ENCODE measurements at places on chromosomes 1 and 21. TPM values are rescaled to one million over a fixed set of nuclear protein-coding genes. Genes with fewer than 3 reads are reported as not detected.

OR2T29 gene
- total RNA-seq = not detected

KMO gene
- total RNA-seq = 2.1 TPM

SLAMF8 gene
- total RNA-seq = 8.0 TPM

NUP210L gene
- total RNA-seq = 0.12 TPM

MAP1LC3C gene
- 0.63 TPM for total RNA-seq

KCNJ9 gene
- not detected for total RNA-seq

AKR7A2 gene
- 19.3 TPM for total RNA-seq

CCNL2 gene
- 246 TPM for total RNA-seq

RAP1GAP gene
- 0.58 TPM for total RNA-seq

DNA sequence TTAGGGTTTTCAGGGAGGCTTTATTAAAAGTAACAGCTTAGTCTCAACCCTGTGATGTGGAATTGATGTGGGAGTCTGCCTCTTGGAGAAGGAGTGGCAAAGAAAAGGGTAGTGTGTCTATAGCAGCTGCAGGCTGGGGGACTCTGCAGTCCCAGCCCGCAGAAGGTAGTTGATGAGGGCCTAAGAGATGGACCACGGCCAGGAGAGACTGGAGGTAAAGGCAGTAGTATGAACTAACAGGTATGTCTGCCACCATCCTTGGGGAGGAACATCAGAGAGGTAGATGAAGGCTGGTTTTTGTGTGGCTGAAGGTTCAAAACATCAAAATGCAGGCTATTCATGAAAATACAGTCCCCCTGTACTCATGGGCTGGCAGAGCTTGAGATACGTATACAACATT, 112.1 kb downstream of the KCTD3 start:
- H3K36me3 ChIP-seq = no peaks in the 10 kb centered on the region
- no peak for DNase-seq
- no peaks in the 10 kb centered on the region for H3K27me3 ChIP-seq
- no peaks in the 10 kb centered on the region for H3K4me1 ChIP-seq
- H3K4me3 ChIP-seq = no peak overlapping the region

DNA sequence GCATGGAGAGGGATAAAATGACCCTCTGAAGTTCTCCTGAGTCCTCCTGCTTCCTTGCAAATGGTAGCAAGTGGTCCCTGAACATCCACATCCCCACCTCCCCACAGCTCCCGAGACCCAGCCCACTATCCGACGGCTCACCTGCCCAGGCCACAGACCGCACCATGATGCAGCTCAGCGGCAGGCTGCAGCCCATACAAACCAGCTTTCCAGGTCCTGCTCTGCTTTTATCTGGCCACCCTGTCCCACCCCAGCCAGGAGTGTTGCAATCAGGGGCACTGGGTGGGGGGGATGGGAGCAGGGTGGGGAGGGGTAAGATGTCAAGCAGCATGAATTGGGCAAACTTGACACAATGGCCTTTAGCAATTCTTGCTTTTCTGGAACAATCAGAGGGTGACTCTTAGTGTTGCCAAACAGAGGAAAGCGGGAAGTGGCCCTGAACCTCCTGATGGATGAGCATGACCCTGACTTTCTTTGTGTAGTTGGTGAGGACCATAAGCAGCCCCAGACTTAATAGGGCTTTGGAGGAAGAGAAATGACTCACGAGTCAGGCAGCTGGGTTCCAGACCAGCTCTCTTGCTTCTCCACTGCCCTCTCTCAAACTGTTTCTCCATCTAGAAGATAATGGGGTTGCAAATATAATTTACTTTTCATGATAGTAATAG, at the start of gene CHIT1:
Gene CHIT1, minus strand, starts transcription at position 203 of the 665 bp plus-strand sequence. Its CDS starts 37 bp downstream, at position 166.
- no peak within 1 kb of the TSS for H3K4me3 ChIP-seq
- no peak for DNase-seq
- no peak within 1 kb of the TSS for H3K27ac ChIP-seq
- H3K4me1 ChIP-seq = no peaks in the 10 kb centered on the region

- no peak for DNase-seq
- no peak overlapping the region for H3K27ac ChIP-seq
- H3K4me1 ChIP-seq = no peaks in the 10 kb centered on the region
- no peaks in the 10 kb centered on the region for H3K27me3 ChIP-seq
- no peak overlapping the region for H3K4me3 ChIP-seq
Observed at GRCh38 chr1:192351550-192351949, 34.8 kb downstream of the RGS21 start.

DNA sequence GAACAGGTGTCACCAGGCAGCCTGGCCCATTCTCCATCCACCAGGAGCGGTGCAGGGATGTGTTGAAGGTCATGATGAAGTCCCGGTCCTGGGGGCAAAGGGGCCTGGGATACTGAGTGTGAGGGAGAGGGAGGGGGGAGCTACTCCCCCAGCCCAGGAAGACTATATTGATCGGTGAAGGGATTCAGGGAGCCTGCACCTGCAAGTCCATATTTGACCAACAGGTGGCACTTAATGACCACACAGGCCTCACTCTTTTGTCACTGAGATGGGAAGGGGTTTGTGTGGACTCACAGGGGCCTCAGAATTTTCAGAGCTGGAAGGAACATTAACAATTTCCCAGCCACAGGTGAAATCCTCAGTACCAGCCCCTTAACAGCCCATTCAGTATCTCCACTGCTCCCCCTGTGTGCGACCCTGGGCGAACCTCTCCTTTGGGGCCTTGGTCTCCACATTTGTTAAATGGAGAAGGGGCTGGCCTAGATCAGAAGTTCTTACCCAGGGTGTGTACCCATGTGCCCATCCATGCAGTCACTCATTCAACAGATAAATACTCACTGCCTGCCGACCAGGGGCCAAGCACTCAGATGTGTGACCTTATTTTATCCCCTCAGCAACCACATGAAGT, 55.6 kb downstream of the NKAIN1 start:
- no peaks in the 10 kb centered on the region for H3K36me3 ChIP-seq
- H3K4me3 ChIP-seq = no peak overlapping the region
- no peak for DNase-seq
- no peaks in the 10 kb centered on the region for H3K4me1 ChIP-seq

DNA sequence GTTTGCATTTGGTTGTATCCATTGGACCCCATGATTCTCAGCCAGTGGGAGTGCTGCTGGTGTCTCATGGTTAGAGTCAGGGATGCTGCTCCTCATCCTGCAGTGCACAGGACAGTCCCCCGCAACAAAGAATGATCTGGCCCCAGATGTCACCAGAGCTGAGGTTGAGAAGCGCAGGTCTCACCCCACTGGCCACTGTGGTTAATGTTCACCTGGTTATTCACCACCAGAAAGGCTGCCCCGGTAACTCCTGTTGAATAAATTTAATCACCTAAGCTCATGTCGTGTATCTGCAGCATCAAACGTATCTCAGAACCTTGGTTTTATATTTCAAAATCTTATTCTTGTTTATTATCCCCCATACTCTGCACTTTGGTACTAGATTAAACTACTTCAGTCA, 75.8 kb downstream of the ATP5PO start:
- H3K4me3 ChIP-seq = no peak overlapping the region
- H3K27ac ChIP-seq = no peak overlapping the region
- H3K4me1 ChIP-seq = no peaks in the 10 kb centered on the region
- DNase-seq = no peak

DNA sequence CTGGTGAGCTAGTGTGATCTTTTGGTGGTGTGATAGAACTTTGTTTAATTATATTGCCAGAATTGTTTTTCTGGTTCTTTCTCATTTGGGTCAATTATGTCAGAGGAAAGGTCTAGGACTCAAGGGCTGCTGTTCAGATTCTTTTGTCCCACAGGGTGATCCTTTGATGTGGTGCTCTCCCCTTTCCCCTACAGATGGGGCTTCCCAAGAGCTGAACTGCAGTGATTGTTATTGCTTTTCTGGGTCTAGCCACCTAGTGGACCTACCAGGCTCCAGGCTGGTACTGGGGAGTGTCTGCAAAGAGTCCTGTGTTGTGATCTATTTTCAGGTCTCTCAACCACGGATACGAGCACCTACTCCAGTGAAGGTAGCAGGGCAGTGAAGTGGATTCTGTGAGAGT, 25.9 kb upstream of the CD84 start:
- no peaks in the 10 kb centered on the region for H3K27me3 ChIP-seq
- no peaks in the 10 kb centered on the region for H3K36me3 ChIP-seq
- no peak overlapping the region for H3K27ac ChIP-seq
- no peak for DNase-seq
- H3K4me3 ChIP-seq = no peak overlapping the region
- H3K4me1 ChIP-seq = no peaks in the 10 kb centered on the region

- H3K36me3 ChIP-seq = peaks cover 4% of the 10 kb centered on the region
- peak; percentile 92 for DNase-seq
- no peak overlapping the region for H3K4me3 ChIP-seq
- H3K27ac ChIP-seq = peak overlapping the region; percentile 17
- no peaks in the 10 kb centered on the region for H3K27me3 ChIP-seq
- H3K4me1 ChIP-seq = no peaks in the 10 kb centered on the region
Observed at GRCh38 chr1:119948342-119949214, 52.3 kb upstream of the ADAM30 start.

DNA sequence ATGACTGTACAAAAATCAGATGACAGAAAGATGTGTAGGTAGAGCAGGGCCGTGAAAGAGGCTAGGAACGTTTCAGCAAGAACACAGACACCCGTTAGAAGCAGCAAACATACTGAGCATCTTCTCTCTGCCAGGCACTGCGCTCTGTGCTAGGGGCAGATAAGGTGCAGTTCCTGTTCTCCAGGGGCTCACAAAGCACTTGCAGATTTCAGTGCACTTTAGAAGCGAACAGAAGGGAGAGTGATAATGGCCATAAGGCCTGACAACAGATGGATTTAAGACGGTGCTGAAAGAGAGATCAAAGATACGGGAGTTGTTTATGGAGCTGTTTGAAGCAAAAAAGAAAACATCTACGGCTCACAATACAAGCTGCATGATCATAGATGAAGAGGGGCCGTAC, 200.3 kb upstream of the FOXD3 start:
- no peak overlapping the region for H3K27ac ChIP-seq
- no peaks in the 10 kb centered on the region for H3K4me1 ChIP-seq
- H3K27me3 ChIP-seq = no peaks in the 10 kb centered on the region
- no peak for DNase-seq
- H3K36me3 ChIP-seq = no peaks in the 10 kb centered on the region

DNA sequence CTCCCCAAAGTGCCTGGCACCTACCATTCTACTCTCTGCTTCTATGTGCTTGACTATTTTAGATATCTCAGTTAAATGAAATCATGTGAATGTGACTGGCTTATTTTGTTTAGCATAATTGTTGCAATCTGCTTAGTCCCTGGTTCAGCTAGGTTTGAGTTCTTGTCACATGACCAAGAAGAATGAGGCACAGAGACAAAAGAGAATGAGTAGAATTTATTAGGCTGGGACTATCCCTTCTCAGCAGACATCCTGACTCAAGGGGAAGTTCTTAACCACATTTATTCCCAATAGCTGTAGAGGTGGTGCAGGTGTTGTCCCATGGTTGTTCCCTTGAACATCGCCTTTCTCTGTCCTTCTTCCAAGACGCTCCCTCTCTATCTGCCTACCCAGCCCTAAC, 1485.7 kb downstream of the KCNT2 start:
- no peaks in the 10 kb centered on the region for H3K36me3 ChIP-seq
- no peaks in the 10 kb centered on the region for H3K4me1 ChIP-seq
- no peak overlapping the region for H3K4me3 ChIP-seq
- no peak for DNase-seq
- no peak overlapping the region for H3K27ac ChIP-seq
- no peaks in the 10 kb centered on the region for H3K27me3 ChIP-seq

DNA sequence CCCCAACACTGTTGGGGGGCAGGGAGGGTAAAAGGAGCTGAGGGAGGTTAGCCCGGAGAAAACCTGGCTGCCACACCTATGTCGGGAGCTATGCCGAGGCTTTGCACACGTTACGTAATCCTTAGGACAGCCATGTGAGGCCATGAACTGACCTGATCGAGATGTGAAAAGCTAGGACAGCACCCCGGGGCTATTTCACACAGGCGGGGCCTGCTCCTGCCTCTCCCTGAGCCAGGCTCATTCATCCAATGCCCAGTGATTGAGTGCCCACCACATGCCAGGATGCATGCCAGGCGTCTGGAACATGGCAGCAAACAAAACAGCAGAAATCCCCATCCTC, 30.2 kb downstream of the LDLRAP1 start:
- DNase-seq = no peak
- H3K36me3 ChIP-seq = no peaks in the 10 kb centered on the region
- no peaks in the 10 kb centered on the region for H3K27me3 ChIP-seq
- H3K27ac ChIP-seq = no peak overlapping the region

GRCh38 chr1:218811497-218811896, 362.2 kb upstream of the LYPLAL1 start:
- peak overlapping the region; percentile 25 for H3K27ac ChIP-seq
- DNase-seq = no peak
- H3K4me1 ChIP-seq = peaks cover 2% of the 10 kb centered on the region
- no peaks in the 10 kb centered on the region for H3K27me3 ChIP-seq
- H3K4me3 ChIP-seq = no peak overlapping the region

DNA sequence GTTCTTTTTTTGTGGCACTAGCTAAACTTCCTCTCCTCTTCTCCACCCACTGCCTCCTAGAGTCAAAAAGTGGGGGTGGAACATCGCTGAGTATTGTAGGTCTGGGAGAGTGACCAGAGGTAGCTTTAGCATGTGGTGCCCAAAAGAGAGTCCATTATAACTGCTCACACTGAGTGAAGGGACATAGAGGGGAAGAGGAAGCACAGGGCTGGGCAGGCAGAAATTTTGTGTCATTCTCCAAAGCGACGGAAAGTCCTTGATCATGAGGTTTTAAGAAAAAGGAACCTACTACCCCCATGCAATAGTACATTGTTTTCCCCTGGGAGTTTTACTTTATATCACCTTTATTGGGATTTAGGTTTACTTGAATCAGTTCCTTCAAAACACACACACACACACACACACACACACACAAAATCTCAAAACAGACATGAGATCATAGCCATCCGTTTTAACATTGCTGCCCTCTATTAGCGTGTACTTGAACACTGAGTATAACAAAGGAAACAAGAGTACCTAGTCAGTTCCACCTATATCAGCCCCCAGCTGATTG, 4.1 kb downstream of the CD84 start:
- no peaks in the 10 kb centered on the region for H3K36me3 ChIP-seq
- no peak overlapping the region for H3K27ac ChIP-seq
- no peaks in the 10 kb centered on the region for H3K27me3 ChIP-seq
- no peak overlapping the region for H3K4me3 ChIP-seq
- H3K4me1 ChIP-seq = no peaks in the 10 kb centered on the region
- peak; percentile 56 for DNase-seq

GRCh38 chr1:157438146-157438545, 114.2 kb downstream of the FCRL5 start:
- no peaks in the 10 kb centered on the region for H3K36me3 ChIP-seq
- H3K27ac ChIP-seq = no peak overlapping the region

- no peak overlapping the region for H3K27ac ChIP-seq
- no peaks in the 10 kb centered on the region for H3K4me1 ChIP-seq
- DNase-seq = no peak
- no peaks in the 10 kb centered on the region for H3K36me3 ChIP-seq
- no peaks in the 10 kb centered on the region for H3K27me3 ChIP-seq
Observed at GRCh38 chr1:77230051-77230450, 10.8 kb upstream of the PIGK start.

- H3K27ac ChIP-seq = no peak overlapping the region
- no peaks in the 10 kb centered on the region for H3K4me1 ChIP-seq
- no peaks in the 10 kb centered on the region for H3K27me3 ChIP-seq
- no peaks in the 10 kb centered on the region for H3K36me3 ChIP-seq
- no peak for DNase-seq
- H3K4me3 ChIP-seq = no peak overlapping the region
Observed at GRCh38 chr1:236185687-236186086, 43.3 kb downstream of the GPR137B start.

- DNase-seq = peak; percentile 87
- no peaks in the 10 kb centered on the region for H3K27me3 ChIP-seq
- no peak overlapping the region for H3K27ac ChIP-seq
- H3K4me3 ChIP-seq = peak overlapping the region; percentile 31
- no peaks in the 10 kb centered on the region for H3K36me3 ChIP-seq
Observed at GRCh38 chr21:44932408-44933181, 7.2 kb upstream of the SLX9 start.
